Activated CD8-positive, alpha-beta memory T cell treated with anti-CD3 and anti-CD28 coated beads, Interleukin-2, amount 10 ng/mL, durations not matched to agents 7 days and 5 days (primary cell): ENCODE measurements at places on chromosomes 13 and 19. TPM values are rescaled to one million over a fixed set of nuclear protein-coding genes. Genes with fewer than 3 reads are reported as not detected.

The SHISA2 gene
- 0.19 TPM for total RNA-seq

The PROZ gene
- not detected for total RNA-seq

The ZNF208 gene
- total RNA-seq = 0.99 TPM

The CGB2 gene
- total RNA-seq = not detected

The RNF225 gene
- total RNA-seq = 0.61 TPM

The KIR2DL4 gene
- total RNA-seq = 0.70 TPM

The PSPN gene
- 1.8 TPM for total RNA-seq

The ATXN8OS gene
- not detected for total RNA-seq

The EXOC3L2 gene
- not detected for total RNA-seq

GRCh38 chr13:36975172-36975571 is 24.0 kb downstream of the ALG5 start:
- H3K27me3 ChIP-seq = no peaks in the 10 kb centered on the region
- H3K4me3 ChIP-seq = no peak overlapping the region

- no peak overlapping the region for H3K4me3 ChIP-seq
- peaks cover 8% of the 10 kb centered on the region for H3K27me3 ChIP-seq
Measured at GRCh38 chr13:109175666-109176065, 546.3 kb downstream of the MYO16 start.

- peak overlapping the region; percentile 68 for H3K27ac ChIP-seq
- H3K27me3 ChIP-seq = no peaks in the 10 kb centered on the region
- H3K36me3 ChIP-seq = no peaks in the 10 kb centered on the region
- H3K4me3 ChIP-seq = no peak overlapping the region
- peaks cover 22% of the 10 kb centered on the region for H3K4me1 ChIP-seq
Measured at GRCh38 chr13:33743438-33744368, 74.2 kb upstream of the RFC3 start.

- no peak overlapping the region for H3K4me3 ChIP-seq
- H3K27ac ChIP-seq = no peak overlapping the region
- no peaks in the 10 kb centered on the region for H3K4me1 ChIP-seq
- H3K27me3 ChIP-seq = no peaks in the 10 kb centered on the region
- no peaks in the 10 kb centered on the region for H3K36me3 ChIP-seq
Measured at GRCh38 chr13:109509154-109509900, 277.1 kb downstream of the IRS2 start.

GRCh38 chr19:56594783-56595547 is at the start of gene ZNF71:
Gene ZNF71 (plus strand): TSS chr19:56595302. CDS start chr19:56601559, 6,257 bp downstream.
- H3K27ac ChIP-seq = peak within 1 kb of the TSS; percentile 89
- H3K27me3 ChIP-seq = no peaks in the 10 kb centered on the region
- peaks cover 13% of the 10 kb centered on the region for H3K4me1 ChIP-seq
- DNase-seq = peak; percentile 91
- H3K36me3 ChIP-seq = peaks cover 31% of the 10 kb centered on the region

GRCh38 chr19:13172346-13173138 is 22.3 kb downstream of the IER2 start:
- no peaks in the 10 kb centered on the region for H3K27me3 ChIP-seq
- H3K27ac ChIP-seq = peak overlapping the region; percentile 95
- peaks cover 2% of the 10 kb centered on the region for H3K36me3 ChIP-seq
- peak overlapping the region; percentile 71 for H3K4me3 ChIP-seq

GRCh38 chr19:52739576-52739975 is 4.7 kb upstream of the ZNF611 start:
- no peak for DNase-seq
- H3K4me3 ChIP-seq = no peak overlapping the region
- H3K27ac ChIP-seq = no peak overlapping the region

DNA sequence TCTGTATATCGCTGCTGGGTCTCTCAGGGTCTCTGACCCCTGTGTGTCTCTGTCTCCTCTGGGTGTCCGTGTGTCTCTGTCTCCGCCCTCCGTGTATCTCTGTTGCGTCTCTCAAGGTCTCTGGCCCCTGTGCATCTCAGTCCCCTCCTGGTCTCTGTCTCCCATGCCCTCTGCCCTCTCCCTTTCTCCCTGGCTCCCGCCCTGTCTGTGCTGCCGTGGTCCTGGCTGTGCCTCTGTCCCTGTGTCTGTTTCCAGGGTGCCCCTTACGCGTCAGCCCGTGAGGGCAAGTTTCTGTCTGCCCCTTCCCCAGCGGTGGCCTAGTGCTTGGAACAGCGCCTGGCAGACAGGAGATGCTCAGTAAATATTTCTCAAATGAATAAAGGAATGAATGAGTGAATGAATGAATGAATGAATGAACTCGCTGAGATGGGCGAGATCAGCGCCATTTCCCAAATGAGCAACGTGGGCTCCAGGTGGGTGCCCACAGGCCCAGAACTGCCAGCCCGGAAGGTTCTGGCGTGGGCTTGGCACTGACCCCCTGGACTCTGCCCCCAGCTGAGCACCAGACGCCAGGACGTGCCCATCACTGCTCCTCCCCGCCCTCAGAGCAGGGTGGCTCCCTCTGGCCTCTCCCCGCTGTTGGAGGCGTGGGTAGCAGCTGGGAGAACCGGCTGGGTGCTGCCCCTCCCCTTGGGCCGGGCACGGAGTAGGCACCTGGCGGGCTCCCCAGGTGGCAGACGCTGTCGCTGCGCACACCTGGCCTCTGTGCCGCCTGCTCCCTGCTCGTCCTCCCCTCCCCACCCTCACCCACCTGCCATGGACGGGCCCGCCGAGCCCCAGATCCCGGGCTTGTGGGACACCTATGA is at the start of gene SULT2B1:
Gene SULT2B1 (plus strand): TSS at position 736 of the 866 bp plus-strand sequence. CDS start 81 bp downstream, at position 817.
- no peak within 1 kb of the TSS for H3K4me3 ChIP-seq
- no peaks in the 10 kb centered on the region for H3K4me1 ChIP-seq
- no peak within 1 kb of the TSS for H3K27ac ChIP-seq
- no peak for DNase-seq
- no peaks in the 10 kb centered on the region for H3K36me3 ChIP-seq

DNA sequence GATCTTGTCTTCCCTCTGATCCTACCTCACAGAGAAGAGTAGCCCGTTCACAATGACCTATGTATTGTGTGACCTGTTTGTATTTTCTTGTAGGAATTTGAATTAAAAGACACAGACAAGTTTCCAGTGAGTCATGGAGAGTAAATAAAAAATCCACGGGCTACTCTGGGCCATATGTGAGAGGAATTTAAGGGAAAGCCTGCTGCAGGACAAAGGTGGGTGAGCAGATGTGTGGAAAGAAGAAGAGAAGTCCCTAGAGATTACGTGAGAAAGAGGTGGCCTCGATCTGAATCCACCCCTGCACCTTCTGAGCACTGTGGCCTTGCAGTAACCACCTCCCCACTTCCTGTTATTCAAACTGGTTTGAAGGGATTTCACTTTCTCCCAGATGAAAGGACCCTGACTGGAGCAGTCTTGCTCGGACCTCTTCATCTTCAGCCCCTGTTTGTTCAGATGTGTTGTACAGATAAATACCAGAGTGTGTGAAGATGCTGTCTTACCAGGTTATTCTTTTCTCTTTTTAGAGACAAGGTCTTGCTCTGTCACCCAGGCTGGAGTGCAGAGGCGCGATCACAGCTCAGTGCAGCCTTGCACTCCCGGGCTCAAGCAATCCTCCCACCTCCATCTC is 205.4 kb downstream of the PDS5B start:
- peak; percentile 71 for DNase-seq
- H3K4me3 ChIP-seq = no peak overlapping the region
- H3K27ac ChIP-seq = peak overlapping the region; percentile 45
- H3K36me3 ChIP-seq = peaks cover 19% of the 10 kb centered on the region
- H3K4me1 ChIP-seq = peaks cover 28% of the 10 kb centered on the region
- peaks cover 6% of the 10 kb centered on the region for H3K27me3 ChIP-seq

- H3K27me3 ChIP-seq = no peaks in the 10 kb centered on the region
- no peak overlapping the region for H3K4me3 ChIP-seq
- DNase-seq = no peak
- H3K27ac ChIP-seq = no peak overlapping the region
- no peaks in the 10 kb centered on the region for H3K36me3 ChIP-seq
Measured at GRCh38 chr13:86155756-86156155, 356.5 kb upstream of the SLITRK6 start.

DNA sequence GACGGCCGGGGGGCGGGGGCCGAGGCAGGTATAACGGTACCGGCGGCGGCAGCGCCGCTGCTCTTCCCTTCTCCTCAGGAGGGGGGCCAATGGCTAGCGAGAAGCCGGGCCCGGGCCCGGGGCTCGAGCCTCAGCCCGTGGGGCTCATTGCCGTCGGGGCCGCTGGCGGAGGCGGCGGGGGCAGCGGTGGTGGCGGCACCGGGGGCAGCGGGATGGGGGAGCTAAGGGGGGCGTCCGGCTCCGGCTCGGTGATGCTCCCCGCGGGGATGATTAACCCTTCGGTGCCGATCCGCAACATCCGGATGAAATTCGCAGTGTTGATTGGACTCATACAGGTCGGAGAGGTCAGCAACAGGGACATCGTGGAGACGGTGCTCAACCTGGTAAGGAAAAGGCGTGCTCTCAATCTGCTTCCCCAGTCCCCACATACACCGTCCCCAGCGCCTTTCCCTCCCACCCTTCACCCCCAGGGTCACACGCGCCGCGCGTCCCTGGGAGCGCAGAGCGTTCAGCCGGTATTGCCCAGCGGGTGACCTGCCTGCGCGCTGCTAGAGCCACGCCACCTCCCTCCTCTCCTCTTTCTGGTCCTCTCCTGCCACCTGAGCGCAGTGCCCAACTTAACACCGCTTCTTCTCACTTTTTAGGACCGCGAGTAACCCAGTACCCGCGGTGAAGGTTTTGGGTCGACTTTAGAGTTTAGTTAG is 814 bp downstream of the NBEA start:
- peaks cover 17% of the 10 kb centered on the region for H3K4me1 ChIP-seq
- no peaks in the 10 kb centered on the region for H3K36me3 ChIP-seq
- peaks cover 45% of the 10 kb centered on the region for H3K27me3 ChIP-seq
- peak overlapping the region; percentile 35 for H3K27ac ChIP-seq
- H3K4me3 ChIP-seq = peak overlapping the region; percentile 55

DNA sequence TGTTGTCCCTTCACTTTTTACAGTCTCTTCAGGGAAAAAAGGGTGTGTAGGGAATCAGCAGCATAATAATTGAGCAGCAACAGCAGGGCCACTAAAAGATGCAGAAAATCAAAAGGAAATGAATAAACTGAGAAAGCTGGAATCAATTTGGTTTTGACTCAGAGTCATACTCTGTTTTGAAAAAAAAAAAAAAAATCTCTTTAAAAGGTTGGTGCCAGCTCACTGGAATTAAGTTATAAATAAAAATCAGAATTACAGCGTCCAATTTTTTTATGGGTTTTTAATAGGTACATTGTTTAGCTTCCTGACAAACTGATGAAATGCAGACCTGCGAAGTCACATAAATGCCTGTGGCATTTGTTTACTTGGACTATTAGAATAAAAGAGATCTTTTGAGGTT is 231.9 kb downstream of the COG6 start:
- no peak for DNase-seq
- no peak overlapping the region for H3K27ac ChIP-seq
- no peak overlapping the region for H3K4me3 ChIP-seq
- H3K27me3 ChIP-seq = no peaks in the 10 kb centered on the region

DNA sequence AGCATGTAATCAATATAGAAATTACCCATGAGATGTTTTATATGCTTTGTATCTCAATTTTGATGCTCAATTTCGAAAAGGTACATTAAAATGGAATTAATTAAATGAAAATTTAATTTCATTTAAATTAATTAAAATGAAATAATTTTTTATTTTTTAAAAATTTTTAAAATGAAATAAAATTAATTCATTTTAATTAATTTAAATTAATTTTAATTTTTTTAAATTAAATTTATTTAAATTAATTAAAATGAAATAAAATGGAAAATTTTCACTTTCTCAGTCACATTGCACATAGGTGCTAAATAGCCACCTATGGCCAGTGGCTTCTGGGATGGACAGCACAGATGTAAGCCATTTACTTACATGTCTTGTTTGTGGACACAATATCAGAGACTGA is 4.2 kb upstream of the SULT2B1 start:
- no peaks in the 10 kb centered on the region for H3K36me3 ChIP-seq
- H3K27ac ChIP-seq = no peak overlapping the region
- H3K4me1 ChIP-seq = no peaks in the 10 kb centered on the region
- no peak for DNase-seq

DNA sequence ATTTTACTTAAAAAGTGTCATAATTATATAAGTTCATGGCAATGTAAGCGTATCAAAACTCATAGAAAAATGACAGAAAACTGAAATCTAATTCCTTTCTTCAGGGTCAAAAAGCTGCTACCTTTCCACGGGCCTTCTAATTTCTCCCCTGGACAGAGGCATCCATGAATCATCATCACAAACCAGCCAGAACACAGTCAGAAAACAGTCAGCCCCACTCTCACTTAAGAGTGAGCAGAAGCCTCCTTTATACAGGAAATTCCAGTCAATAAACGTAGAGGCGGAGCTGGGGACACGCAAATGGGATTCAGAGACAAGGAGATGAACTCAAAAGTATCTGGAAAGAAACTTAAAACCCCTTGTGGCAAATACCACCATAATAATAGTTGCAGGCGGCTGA is 54.2 kb upstream of the ABCC4 start:
- DNase-seq = no peak
- no peak overlapping the region for H3K4me3 ChIP-seq
- no peaks in the 10 kb centered on the region for H3K27me3 ChIP-seq
- no peaks in the 10 kb centered on the region for H3K36me3 ChIP-seq
- H3K4me1 ChIP-seq = no peaks in the 10 kb centered on the region

DNA sequence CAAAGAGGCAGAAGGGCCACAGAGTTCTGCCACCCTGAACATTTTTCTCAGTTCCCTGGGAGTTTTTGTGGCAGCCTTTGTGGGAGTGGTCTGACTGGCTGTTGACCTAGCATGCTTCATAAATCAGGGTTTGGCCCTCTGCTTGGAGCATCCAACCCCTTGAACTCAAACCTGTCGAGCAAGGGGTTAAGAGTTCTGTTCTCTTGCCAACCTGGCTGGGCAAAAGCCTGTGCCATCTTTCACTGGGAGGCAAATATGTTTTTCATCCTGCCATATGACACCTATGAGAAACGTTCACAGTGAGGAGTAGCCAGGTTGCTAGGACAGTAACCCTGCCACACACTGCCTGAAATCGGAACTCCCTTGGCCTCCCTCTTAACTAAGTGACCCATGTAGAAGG is 7.7 kb upstream of the TEX26 start:
- no peak overlapping the region for H3K4me3 ChIP-seq
- H3K36me3 ChIP-seq = no peaks in the 10 kb centered on the region
- H3K27me3 ChIP-seq = peaks cover 45% of the 10 kb centered on the region
- DNase-seq = no peak
- peaks cover 5% of the 10 kb centered on the region for H3K4me1 ChIP-seq

GRCh38 chr13:20305587-20305986 is 73.5 kb upstream of the GJB6 start:
- H3K4me1 ChIP-seq = peaks cover 3% of the 10 kb centered on the region
- H3K4me3 ChIP-seq = no peak overlapping the region
- no peak for DNase-seq
- H3K36me3 ChIP-seq = no peaks in the 10 kb centered on the region
- no peak overlapping the region for H3K27ac ChIP-seq

GRCh38 chr13:85236413-85236812 is 562.8 kb downstream of the SLITRK6 start:
- DNase-seq = no peak
- no peaks in the 10 kb centered on the region for H3K27me3 ChIP-seq
